ENCODE measurements at places on chromosomes 3 and 15.

DNA sequence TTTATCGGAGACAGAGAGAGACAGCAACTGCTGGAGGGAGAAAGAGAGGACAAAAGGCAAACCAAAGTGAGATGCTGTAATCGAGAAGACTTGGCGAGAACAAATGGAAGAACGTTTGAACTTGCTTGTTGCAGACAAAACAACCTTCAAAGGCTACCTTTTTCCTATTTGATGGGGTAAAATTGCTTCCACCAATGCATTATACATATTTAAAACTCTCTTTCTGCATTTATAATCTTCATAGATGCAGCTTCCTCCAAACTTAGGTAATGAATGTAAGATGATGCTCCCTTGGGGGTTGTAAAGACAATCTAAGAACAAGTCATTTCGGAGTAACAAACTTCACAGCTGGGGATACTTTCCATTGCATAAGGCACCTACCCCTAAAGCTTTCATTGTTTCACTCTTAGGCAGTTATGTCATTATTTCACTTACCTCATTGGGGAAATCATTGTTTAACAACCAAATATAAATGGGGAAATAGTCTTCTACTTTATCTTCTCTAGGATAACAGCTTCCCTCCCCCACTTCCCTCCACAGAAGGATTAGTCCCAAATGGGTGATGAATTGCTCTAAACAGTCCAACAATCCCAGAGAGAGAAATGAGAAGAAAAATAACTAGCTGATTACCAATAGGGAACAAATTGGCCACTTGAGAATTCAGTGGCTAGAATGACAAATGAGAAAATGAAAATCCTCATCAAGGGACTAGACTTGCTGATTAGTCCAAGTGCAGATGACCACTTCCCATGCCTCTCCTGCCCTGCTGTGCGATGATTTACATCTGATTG, 269.8 kb upstream of the ADAMTS9 start:
- no peak for DNase-seq

GRCh38 chr3:13262493-13263211, 157.5 kb downstream of the NUP210 start:
- no peak for DNase-seq

GRCh38 chr15:72411111-72411510, 13.0 kb downstream of the TMEM202 start:
- no peak for DNase-seq

- DNase-seq = no peak
Observed at GRCh38 chr3:129023909-129024308, 22.8 kb downstream of the EFCC1 start.

DNA sequence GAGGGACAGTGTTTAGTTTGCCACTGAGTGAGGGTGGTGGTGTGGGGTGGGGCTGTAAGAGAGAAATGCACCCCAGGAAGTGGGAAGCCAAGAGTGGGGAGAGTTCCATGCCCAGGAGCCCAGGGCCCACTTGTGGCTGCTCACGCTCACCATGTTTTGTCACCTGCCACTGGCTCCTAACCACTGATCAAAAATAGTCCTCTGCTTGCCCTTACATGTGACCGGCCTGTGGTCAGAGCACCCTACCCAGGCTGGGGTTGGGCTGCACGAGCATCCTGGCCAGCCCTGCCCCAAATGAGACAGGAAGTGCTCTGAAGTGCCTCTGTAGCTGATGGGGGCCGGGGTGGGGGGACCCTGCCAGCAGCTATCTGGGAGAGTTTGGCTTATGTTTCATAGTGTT, 216.3 kb downstream of the RPLP1 start:
- no peak for DNase-seq

All from activated T-helper 9 cell treated with anti-CD3 and anti-CD28 coated beads, Interleukin-2, amount 50 U/mL, for 16 hours (primary cell).